ENCODE measurements at places on chromosomes 3 and 15.

- DNase-seq = no peak
Measured at GRCh38 chr3:174101244-174101643, 703.7 kb downstream of the NLGN1 start.

DNA sequence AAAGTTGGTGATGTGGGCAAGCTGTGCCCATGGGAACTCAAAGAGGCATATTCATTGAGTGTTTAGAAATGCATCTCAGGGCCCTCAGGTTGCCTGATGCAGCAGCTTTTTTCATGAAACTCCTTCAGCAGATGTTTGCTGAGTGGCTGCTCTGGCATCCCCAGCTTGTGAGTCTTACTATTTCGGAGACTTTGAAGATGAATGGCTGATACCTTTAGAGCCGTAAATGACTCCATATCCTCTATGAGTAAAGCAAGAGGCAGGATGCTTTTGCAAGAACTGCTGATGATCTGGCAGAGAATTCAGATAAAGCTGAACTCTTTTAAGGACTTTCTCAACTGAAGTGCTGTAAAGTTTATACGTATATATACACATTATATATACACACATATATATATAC is 384.3 kb downstream of the CACNA2D3 start:
- no peak for DNase-seq

GRCh38 chr3:128648940-128649663 is 1.5 kb downstream of the RPN1 start:
- no peak for DNase-seq

- no peak for DNase-seq
Measured at GRCh38 chr3:195159814-195160165, 111.2 kb downstream of the XXYLT1 start.

DNA sequence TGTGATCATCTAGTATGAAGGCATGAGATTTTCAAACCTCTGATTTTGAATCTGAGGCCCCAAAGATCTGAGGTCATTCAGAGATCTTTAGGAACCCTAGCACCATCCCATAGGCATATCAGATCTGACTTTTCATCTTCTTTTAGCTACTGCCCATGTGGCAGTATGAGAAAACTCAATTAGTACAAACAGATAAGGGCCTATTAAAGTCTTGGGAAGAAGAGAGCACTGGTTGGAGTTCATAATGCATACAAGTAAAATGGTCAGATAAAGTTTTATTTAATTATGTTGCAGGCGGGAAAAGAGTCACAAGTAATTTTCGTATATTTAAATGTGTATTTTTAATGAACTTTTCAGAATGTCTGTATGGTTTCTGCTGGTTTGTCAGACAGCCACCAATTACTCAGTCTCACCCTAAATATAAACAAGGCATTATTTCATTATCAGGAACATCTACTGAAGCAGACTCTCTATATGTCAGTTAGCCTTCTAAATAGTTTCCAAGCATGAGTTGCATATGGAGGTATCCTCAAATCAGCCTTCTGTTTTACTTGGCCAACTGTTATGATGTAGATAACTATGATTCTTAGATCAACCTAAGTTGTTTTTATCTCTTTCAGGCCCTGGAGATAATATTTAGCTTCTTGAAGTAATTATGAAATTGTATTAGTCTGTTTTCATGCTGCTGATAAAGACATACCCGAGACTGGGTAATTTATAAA is 340.3 kb upstream of the TBC1D5 start:
- no peak for DNase-seq

- no peak for DNase-seq
Measured at GRCh38 chr15:80367661-80368060, 36.5 kb upstream of the ARNT2 start.

- DNase-seq = no peak
Measured at GRCh38 chr3:93907132-93907531, 66.6 kb downstream of the PROS1 start.

- DNase-seq = no peak
Measured at GRCh38 chr15:77118882-77119321, 48.0 kb upstream of the TSPAN3 start.
